Spleen (tissue), 13 donors: ENCODE measurements at places on chromosomes 16 and 17.

DNA sequence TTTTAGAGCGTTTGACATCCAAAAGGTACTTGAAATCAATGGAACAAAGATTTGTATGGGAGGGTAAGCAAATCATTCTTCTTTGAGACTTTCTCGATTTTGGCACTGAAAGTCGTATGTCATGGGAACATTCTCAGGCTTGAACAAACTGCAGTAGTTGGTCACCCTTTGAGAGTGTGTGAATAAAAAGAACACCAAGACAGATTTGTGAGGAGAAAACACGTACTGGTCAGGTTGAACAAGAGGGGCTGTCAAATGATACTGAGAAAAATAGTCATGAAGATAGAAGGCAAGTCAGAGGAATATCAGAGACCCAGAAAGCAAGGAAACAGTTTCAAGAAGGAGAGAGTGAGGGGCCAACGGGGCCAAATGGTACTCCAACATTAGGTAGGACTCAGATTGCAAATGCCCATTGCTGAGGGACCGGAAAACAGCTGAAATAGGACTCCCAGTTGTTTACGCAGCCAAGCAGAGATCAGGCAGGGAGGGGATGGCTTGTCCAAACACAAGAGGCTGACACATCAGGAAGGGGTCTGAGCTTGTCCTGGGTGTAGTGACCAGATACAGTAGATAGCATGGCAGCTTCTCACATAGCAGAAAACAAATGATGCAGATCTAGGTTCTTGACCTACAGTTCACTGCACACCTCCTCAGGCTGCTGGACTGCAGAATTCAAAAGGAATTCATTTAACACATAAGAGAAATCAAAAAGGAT lies 74.5 kb upstream of the MYOCD start:
- no peak for DNase-seq

GRCh38 chr16:27769561-27770255 lies 219.8 kb downstream of the KATNIP start:
- DNase-seq = peak; percentile 71

DNA sequence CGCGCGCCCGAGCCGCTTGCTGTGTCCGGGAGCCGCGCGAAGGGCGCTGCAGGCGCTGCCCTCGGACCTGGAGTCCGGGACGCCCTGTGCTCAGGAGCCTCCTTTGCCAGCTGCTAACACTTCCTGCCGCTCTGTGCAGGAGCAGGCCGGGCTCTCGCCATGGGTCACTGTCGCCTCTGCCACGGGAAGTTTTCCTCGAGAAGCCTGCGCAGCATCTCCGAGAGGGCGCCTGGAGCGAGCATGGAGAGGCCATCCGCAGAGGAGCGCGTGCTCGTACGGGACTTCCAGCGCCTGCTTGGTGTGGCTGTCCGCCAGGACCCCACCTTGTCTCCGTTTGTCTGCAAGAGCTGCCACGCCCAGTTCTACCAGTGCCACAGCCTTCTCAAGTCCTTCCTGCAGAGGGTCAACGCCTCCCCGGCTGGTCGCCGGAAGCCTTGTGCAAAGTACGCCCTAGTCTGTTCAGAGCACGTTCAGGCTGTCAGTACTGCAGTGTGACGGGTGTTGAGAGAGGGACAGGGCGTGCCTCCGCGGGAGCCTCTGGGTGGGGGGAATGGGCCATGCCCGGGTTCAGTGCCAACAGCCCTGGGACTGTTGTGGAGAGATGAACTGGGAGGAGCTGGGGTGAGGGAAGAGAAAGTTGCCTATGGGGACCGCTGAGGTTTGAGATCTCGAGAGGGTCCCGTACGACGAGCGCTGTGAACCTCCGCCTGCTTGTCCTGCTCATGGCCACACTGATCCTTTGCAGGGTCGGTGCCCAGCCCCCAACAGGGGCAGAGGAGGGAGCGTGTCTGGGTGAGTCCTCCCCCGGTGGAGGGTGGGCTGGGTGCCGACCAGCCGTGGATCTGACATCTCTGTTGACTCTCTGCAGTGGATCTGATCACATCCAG lies 1.3 kb downstream of the ZNF276 start:
- peak; percentile 96 for DNase-seq

DNA sequence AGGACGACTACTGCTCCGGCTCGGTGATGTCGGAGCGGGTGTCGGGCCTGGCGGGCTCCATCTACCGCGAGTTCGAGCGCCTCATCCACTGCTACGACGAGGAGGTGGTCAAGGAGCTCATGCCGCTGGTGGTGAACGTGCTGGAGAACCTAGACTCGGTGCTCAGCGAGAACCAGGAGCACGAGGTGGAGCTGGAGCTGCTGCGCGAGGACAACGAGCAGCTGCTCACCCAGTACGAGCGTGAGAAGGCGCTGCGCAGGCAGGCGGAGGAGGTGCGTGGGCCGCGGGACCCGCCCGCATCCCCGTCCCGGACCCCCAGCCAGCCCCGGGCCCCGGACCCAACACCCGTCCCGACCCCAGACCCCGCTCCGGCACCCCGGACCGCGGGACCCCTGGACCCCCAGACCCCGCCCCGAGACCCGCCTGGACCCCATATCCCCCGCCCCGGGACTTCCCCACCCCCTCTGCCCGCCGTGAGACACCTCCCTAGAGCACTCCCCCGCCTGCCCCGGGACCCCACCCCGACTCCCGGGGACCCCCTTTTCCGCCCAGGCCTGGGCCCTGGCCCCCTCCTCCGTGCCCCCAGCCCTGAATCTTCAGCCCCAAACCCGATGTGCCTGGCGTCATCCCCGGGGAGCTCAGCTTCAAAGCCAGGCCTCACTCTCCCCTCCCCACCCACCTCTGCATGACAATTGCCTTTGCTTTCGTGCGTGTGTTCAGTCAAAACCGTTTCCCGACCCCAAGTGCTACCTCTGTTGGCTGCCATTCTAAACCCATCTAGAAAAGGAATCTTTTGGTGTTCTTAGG lies 594 bp downstream of the MAPK8IP3 start:
- no peak for DNase-seq

GRCh38 chr17:66523378-66524200 lies 221.2 kb downstream of the PRKCA start:
- DNase-seq = no peak

GRCh38 chr16:87543436-87544191 lies 50.8 kb upstream of the ZCCHC14 start:
- no peak for DNase-seq

DNA sequence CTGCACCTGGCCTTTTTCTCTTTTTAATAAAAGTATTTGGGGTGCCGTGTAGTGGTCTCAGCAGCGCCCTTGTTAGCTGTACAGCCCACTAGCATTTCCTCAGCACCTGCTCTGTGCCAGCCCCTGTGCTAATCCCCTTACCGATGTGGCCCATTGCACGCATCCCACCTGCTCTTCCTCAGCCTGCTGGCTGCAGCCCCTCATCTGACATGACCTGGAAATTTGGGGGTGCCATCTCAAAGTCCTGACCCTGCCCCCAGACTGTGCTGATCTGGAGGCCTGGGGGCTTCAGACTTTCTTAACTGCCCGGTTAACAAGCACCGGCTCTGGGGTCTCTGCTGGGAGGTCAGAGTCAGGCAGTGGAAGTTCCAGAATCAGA lies 10.4 kb downstream of the GPRC5C start:
- peak; percentile 67 for DNase-seq

- DNase-seq = peak; percentile 31
Measured at GRCh38 chr17:72578817-72579470, 458.1 kb downstream of the SOX9 start.

DNA sequence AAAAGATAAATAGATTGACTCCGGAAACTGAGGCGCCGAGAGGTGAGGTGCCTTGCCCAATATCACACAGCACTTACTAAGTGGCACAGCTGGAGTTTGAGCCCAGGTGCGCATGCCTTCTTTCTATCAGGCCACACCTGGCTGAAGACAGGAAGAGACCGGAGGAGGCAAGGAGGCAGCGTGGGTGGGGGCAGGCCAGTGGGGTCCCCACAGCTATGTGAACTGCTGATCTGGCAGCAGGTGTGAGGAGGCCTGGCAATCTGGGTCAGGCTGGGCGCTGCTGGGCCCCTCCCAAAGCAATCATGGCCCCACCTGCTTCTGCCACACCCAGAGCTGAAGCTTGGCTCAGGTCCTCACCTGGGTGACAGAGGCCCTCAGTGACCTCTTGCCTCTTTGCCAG lies 1.9 kb upstream of the GDPD3 start:
- DNase-seq = no peak

- DNase-seq = no peak
Measured at GRCh38 chr16:49650603-49651002, 205.3 kb downstream of the ZNF423 start.

GRCh38 chr17:66778531-66779236 lies 56.2 kb upstream of the CACNG5 start:
- no peak for DNase-seq

DNA sequence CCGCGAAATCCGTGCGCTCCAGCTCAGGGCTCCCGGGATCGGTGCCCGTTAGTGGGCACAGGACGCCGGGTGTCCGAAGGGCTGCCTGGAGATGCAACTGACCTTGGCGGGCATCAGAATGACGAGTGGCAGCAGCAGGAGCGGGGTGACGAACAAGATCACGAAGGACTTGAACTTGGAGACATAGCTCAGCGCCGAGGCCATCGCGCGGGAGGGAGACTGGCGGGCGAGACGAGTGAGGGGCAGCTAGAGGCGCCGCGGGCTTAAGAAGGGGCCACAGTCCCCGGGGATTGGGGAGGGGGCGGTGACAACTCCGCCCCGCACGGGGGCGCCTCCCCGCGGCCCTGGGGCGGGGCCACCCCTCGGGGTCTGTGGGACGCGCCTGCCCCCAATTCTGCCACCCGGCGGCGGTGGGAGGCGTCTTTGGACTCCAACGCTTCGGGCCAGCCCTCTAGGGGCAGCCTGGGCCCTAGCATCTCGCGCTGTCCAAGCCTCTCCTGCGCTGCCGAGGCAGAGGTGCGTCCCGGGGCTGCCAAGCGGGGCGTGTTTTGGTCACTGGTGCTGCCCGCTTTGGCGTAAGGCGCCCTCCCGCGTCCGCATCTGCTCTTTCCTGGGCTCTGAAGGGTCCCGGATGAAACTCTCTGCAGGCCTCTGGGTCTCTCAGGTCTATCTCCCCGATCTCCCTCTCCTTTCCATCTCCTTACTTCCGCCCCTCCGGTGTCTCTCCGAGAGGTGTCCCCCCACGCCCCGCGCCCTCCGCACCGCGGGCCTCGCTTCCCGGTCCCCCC lies at the start of gene SLC13A5:
Gene SLC13A5, minus strand, starts transcription at position 240 of the 788 bp plus-strand sequence. Its CDS starts 36 bp downstream, at position 204.
- no peak for DNase-seq

DNA sequence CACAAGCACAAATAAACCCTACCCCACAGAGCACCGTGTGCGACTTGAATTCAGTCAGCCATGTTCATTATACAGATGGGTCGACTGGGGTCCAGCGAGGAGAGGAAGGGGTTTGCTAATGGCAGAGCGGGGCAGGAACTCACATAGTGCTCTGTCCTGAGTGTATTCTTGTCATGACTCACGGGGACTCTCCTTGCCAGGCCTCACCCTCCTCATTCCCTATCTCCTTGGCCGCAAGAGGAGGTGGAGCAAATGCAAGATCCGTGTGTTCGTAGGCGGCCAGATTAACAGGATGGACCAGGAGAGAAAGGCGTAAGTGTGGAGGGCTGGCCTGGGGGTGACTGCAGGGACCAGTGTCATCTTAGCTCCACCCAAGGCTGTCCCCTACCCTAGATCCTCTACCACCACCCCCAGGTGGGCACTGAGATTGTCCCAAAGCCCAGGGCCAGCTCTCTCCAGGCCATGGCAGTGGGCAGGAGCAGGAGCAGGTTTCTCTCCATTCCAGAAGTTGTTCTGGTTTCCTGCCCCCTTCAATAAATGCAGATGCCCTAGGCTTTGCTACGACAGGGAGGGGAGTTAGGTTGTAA lies 29.4 kb downstream of the SLC12A3 start:
- DNase-seq = no peak

DNA sequence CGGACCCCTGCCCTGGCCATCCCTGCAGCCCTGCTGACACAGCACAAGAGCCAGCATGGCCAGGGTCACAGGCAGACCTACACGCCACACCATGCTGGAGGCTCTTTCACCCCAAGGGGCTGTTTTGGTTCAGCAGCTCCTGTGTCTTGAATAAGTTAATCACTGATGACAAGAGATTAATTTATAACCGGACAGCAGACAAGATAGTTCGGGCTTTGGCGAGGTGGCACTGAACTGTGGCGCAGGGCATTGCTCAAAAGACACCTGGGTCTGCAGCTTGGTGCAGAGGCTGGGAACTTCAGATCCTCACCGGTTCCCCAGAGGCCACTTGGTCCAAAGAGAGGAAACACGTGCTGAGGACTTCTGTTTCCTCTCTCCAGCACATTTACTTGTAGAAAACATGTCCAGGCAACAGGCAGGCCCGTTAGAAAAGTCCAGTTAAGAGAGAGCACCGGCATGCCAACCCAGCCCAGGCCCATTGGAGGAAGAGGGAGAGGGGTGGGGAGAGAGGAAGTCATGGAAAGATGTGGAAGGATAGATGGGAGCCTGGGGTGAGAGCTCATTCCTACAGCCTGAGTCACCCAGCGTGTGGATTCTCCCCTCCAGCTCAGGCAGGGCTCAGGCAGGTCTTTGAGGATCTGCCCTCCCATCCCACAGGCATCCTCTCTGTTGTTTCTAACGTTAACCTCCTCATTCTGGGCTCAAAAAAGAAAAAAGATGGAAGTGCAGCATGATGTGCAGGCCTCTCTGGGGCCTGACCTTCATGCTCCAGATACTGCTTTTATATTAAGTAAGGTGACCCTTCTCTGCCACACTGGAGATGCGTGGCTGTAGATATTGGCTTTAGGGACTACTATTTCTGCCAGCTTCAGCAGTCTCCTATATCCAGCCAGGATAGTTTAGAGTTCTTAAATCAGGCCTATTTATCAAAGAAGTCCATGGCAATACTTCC lies 80.0 kb upstream of the HNF1B start:
- DNase-seq = no peak

GRCh38 chr17:80931421-80932265 lies 60.0 kb upstream of the CHMP6 start:
- DNase-seq = peak; percentile 37

GRCh38 chr16:66947302-66948065 lies 12.2 kb downstream of the CES2 start:
- peak; percentile 86 for DNase-seq
